Activated naive CD4-positive, alpha-beta T cell (primary cell): ENCODE measurements at places on chromosomes 7 and 10.

DNA sequence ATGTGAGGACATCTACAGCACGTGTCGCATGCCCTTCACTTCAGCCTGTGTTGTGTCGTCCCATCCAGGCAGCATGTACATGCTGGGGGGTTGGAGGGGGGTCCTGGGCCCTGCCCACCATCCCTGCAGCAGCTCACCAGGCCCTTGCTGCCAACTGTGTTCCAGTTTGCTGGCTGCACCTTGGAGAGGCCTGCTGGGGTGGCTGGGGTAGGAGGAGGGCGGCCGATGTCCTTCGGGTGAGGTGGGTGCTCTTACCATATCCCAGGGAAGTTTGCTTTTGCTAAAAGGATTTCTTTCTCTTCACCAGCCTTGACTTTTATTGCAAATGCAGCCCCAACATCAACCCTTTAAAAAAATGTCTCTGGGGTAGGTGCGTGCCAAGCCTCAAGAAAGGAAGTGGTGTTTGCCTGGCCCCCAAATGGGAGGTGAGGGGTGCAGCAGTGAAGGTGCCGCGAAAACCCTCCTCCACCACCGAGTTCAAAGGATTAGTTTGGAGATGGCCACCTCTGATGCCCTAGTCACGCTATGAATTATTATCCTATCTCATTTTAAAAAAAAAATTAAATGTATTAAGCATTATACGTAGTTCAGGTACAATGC is 165.8 kb upstream of the KLF6 start:
- DNase-seq: no peak

- no peak for DNase-seq
These were observed 527.6 kb downstream of the SORCS1 start for GRCh38 chr10:106636766-106637491.

DNA sequence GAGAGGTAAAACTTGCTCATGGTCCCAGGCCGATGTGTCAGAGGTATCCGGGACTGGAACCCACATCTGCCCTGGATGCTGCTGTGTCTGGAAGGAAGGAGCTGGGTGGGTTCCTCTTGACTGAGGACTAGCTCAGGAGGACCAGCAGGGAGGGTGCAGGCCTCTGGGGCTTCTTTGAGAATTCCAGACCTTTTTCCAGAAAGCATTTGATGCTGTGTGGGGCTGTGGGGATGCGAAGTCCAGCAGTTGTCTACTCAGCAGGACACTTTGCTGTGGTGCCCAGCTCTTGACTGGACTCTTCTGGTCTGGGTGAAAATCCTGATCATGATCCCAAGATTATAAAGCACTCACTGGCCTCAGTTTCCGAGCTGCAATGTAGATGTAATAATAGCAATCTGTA is 1.7 kb downstream of the RAMP3 start:
- DNase-seq: no peak

DNA sequence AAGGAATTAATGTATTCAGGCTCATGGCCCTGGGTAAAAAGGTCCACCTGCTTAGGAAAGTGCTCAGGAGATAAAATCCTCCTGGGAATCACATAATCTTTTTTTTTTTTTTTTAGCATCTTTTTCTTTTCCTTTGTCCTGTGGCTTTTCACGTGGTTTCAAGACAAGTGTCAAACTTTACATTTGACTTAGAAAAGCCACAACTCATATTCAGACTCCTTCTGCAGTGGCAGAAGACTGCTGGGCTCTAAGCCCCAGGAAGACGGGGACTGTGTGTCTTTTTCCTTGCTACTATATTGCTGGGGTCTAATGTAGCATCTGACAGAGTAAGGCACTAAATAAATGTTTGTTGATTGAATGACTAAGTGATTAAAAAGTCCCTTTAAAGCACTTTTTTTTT is 127.5 kb upstream of the ANKRD1 start:
- no peak for DNase-seq

DNA sequence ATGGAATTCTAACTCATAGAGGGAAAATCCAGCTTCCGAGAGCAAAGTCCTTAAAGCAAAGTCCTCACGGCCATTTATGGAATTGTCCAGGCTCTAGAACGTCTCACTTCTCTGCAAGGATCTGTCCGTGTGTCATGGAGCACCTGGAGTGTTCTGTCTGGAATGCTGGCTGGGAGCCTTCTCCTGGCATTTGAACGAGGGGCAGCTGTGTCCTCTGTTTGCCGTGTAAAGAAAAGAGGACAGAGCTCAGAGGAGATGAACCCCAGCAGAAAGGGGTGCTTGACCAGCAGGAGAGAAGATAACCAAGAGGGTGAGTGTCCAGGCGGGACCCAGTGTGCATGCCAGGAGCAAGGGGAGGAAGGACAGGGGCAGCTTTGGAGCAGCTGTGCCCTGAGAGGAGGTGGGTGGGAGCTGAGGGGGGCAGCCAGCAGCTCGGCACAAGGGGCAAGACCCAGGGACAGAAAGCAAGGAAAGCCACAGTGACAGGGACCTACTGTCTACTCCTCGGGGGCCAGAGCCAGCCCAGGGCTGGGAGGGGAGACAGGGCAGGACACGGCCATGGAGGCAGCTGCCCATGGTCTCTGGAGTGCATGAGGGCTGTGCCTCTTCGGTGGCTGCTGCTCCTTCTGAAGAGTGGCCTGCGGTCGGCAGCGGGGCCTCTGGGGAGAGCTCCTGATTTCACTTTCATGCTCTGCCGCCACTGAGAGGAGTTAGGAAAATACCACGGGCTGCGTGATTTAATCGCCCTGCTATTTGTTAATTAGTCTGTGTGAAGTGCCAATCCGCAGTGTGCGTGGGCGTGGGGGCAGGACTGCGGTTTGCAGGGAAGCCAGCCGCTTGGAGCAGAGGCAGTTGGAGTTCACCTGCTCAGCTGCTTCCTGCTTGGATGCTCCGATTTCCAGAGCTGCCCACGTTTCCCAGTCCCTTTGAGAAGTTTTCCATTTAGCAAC is 149.3 kb upstream of the SHH start:
- DNase-seq: no peak

DNA sequence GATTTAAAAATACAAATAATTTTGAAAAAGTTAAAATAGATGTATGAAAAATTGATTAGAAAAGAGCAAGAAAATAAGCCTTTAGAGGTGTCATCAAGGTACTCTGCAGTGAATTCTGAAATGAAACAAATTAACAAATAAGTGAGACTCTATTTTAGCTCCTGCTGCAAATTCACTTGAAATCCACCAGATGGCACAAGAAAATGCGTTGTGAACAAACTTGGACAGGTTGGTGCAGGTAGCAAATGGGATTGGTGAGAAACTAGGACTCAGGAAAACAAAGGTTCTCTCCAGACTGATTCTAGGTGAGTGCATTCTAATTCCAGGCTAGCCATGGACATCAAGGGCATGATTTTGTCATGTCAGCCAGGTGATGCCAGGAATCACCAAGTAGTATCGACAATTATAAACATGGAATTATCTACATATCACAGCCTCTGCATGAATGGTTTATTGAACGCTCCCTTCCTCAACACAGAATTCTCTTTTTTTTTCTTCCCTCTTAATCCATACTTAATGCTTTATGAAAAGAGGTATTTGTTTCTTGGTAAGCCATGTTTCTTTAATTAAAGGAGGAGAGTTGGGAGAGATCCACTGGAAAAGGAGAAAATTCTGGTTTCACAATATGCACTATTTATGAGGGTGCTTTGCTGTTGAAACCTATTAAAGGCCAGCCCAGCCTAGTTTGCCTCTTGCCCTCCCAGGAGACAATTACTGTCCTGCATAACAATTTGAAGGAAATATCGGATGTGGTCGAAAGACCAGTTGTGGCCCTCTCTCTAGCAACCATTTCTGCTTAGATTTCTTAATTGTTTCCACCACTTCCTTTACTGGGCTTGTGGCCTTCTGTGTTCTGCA is 118.1 kb downstream of the ZNF365 start:
- DNase-seq: no peak

- no peak for DNase-seq
These were observed 52.4 kb upstream of the FAM204A start for GRCh38 chr10:118394301-118395200.

- DNase-seq: no peak
These were observed 185.3 kb upstream of the PCLO start for GRCh38 chr7:83347945-83348444.

DNA sequence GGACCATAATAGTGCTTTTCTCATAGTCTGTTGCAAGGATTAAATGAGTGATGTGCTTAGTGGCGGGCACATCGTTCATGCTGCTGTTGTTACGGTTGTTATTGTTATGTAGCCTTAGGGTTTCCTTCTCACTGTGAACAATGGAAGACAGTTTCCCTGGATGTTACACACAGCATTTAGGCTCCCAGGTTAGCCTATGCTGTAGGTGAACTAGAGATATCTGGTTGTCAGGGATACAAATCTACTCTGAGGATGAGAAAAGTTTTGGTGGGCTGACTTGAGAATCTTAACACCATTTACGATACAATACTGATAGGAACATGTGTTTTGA is 14.7 kb downstream of the SH3PXD2A start:
- DNase-seq: no peak

DNA sequence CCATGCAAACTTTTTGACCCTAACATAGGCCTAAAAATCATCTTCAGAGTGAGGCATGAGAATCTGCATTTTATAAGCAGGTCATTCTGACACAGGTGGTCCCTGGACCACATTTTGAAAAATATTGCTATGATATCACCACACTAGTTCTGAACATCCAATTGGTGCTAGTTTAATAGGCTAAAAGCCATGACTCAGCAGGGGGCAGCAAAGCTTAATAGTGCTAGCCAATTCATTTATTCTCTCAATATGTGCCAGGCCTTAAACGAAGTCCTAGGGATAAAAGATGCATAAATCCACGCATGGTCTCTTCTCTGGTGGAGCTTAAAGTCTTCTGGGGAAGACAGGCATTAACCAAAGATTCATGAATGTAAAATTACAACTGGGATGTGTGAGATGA is 10.2 kb upstream of the SLC25A28 start:
- no peak for DNase-seq
